ENCODE measurements at places on chromosomes 11 and 22.

DNA sequence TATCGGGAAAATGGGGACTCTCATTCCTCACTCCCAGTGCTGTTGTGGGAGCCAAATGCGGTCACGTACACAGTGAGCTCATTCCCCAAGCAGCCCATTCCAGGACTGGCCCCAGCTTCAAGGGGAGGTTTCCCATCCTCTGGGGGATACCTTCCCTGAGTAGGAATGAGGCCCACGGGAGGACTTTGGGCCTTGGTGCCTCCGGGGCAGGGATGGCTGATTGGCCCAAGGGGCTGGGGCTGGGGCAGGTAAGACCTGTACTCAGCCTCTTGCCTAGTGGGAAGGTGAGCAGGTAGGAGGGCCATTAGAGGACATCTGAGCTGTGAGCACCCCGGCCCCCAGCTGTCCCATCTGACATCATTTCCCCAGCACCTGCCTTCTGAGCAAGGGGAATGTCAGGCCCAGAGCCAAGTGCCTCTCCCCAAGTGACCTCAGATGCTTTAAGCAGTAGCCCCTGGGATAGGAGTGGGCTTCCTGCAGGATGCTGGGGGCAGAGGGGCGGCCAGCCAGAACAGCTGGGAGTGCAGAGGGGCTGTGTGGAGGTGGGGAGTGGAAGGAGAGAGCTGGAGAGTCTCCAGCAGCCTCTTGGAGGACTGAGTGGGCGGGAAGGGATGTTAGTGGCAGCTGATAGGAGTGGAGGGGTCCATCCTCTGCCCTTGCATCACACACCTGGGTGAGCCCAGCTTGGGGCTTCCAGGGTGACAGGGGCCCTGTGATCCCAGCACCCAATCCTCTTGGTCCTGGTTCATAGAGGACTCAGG, 58.4 kb downstream of the CD82 start:
- DNase-seq, result peak; percentile 2

GRCh38 chr22:47092896-47093311, 330.5 kb downstream of the TBC1D22A start:
- no peak for DNase-seq

- no peak for DNase-seq
Measured at GRCh38 chr11:71354394-71355105, 93.6 kb downstream of the DHCR7 start.

- no peak for DNase-seq
Measured at GRCh38 chr11:102312667-102313066, 4.6 kb upstream of the BIRC3 start.

- no peak for DNase-seq
Measured at GRCh38 chr11:8408151-8408941, 144.7 kb upstream of the LMO1 start.

- no peak for DNase-seq
Measured at GRCh38 chr11:6388748-6389147, 1.5 kb upstream of the SMPD1 start.

DNA sequence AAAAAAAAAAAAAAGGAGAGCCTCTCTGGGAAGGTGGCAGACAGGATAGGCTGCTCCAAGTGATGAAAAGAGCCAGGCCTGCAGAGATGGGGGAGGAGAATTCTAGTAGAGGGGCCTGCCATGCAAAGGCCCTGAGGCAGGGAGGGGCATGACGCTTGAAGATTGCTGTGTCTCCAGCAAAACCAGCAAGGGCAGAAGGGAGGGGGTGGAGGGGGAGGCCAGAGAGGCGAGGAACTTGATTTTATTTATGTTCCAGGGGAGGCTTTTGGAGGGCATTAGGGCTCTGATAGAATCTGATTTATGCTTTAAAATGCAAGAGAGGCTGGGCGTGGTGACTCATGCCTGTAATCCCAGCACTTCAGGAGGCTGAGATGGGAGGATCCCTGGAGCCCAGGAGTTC, 16.7 kb upstream of the PACSIN2 start:
- DNase-seq, result no peak

DNA sequence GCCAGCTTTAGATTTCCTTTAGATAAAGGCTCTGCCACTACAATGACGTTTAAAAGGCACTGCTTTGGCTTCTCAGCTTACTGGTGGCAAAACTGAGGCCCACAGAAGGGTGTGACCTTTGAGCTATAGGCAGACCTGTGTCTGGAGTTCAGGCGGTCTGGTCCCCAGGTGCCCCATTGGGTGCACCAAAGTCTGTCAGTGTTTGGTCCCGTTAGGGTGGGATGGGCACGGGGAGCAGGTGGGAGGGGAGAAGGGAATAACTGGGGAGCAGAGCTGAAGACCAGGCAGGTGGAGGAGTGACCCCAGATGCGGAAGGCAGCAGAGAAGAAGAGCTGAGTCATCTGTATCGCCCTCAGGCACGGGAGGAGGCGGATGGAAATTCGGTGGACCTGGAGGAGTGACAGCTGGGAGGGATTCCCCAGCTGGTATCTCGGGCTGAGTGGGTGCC, 45.3 kb upstream of the GCAT start:
- no peak for DNase-seq

- DNase-seq, result no peak
Measured at GRCh38 chr11:46601129-46601528, 7.3 kb upstream of the AMBRA1 start.

DNA sequence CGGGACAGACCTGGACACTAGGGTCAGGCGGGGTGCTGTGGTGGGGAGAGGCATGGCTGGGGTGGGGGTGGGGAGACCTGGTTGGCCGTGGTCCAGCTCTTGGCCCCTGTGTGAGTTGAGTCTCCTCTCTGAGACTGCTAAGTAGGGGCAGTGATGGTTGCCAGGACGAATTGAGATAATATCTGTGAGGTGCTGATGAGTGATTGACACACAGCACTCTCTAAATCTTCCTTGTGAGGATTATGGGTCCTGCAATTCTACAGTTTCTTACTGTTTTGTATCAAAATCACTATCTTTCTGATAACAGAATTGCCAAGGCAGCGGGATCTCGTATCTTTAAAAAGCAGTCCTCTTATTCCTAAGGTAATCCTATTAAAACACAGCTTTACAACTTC, 3.9 kb downstream of the FADD start:
- no peak for DNase-seq

All from suppressor macrophage (primary cell).